Thoracic aorta (tissue), 2 donors: ENCODE measurements at places on chromosomes 12 and 14.

DNA sequence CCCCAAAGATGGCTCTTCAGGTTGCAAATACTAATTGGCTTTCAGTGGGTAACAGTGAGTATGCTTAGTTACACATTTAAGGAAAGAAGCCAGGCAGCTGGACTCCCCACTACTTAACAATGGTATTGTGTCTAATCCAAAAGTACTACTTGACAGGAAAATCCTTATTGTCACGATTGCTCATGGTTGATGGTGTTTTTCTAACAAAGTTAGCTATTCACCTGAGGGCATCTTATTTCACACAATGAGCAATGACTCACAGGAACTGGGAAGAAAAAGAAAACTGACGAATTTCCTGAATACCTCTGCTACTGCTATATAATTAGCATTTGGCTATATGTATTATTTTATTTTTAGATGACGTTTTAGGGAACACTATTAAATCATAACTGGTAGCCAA, 33.4 kb upstream of the ALG10 start:
- no peak for DNase-seq

DNA sequence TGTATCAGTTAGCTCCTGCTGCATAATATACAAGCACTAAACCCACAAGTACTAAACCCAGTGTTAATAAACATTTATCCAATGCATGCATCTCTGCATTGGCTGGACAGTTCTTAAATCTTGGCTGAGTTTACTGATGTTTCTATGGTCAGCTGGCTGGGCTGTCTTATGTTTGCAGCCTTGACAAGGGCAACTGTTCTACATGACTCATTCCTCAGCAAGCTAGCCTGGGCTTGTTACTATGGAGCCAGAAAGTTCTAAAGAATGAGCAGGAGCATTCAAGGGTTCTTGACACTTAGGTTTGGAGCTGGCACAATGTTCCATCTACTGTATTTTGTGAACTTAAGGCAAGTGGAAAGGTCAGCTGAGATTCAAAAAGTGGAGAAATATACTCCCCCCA, 199.1 kb downstream of the GLT1D1 start:
- no peak for DNase-seq

- DNase-seq = no peak
Observed at GRCh38 chr12:46269429-46270241, 792 bp upstream of the SLC38A1 start.

DNA sequence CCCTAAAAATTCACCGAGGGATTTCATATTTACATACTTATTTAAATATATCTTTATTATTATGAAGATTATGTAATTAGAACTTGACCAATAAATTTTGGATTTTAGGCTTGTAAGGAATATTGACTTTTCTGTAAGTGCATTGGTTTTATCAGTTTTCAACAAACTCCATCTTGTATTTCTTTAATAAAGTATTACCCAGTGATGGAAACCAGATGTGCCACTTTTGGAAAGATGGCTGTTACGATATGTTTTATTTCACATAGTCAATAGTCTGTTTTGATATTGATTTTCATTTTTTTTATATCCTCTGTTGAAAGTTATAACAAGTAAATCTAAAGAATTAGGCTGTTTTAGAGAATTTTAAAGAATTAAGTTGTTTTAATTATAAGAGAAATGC, 1.8 kb downstream of the MON2 start:
- no peak for DNase-seq

GRCh38 chr12:131209082-131210070, 255.7 kb downstream of the ADGRD1 start:
- DNase-seq = no peak

GRCh38 chr14:64990296-64990695, 3.6 kb downstream of the FNTB start:
- no peak for DNase-seq

DNA sequence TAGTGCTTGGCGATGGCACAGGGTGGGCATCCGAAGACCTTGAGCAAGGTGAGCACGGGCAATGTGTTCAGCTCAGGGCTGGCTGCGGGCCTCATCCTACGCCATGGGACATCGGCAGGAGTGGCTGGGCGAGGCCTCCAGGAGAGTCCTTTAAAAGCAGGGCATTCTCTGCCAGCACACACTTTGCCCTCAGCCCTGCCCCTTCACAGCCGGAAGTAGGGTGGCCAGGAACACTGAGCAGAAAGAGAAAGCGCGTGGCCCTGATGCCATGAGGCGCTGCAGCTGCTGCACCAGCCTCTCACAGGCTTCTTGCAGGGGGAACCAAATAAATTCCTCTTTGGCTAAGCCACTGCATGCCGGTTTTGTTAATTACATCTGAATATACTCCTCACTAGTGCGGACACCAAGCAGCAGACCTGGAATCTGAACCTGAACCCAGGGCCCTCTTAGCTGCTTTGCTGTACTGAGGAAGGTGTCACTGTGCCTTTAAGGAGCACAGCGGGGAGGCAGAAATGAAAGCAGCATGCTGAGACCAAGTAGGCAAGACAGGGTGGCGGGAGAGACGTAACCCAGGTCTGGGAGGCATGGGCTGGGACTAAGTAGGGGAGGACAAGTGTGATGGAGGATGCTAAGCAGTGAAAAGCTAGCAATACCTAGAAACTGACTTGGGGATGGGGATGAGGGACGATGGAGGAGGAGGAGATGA, 155.2 kb downstream of the TTC7B start:
- no peak for DNase-seq

DNA sequence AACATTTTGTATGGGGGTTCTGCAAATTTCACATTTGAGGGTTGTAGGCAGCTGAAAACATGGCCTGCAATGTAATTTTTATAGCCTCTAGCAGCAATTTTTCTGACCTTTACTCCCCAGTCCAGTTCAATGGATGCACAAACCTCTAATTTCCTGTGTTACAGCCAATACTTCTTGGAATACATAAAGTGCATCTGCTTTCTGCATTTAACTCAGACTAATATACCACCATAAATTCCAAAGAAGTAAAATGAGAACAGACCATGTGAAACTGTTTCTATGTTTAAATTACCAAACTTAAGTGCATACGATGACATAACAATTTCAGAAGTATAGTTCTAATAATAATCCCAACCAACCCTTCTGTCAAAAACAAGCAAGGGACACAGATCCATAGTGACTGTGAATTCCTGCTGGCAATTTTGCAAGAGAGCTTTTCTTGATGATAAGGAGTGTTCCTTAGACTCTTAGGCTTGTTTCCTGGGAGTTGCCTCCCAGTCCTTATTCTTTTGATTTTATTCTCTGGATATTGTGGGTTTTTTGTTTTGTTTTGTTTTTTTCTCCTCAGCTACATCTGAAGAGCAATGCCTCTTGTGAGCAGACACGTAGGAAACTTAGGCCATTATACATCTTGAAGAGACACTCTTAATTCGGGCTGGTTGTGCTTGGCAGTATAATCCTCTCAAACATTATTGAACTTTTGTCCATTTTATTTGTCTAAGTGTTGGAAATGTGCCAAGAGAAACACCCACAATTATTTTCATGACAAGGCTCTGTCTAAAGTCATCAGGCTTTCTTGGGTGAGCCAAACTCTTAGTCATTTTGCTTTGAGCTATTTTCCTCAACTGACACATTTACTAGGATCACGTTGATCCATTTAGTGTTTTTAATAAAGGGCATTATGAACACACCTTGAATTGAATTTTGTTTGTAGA, 51.3 kb upstream of the RERGL start:
- no peak for DNase-seq

DNA sequence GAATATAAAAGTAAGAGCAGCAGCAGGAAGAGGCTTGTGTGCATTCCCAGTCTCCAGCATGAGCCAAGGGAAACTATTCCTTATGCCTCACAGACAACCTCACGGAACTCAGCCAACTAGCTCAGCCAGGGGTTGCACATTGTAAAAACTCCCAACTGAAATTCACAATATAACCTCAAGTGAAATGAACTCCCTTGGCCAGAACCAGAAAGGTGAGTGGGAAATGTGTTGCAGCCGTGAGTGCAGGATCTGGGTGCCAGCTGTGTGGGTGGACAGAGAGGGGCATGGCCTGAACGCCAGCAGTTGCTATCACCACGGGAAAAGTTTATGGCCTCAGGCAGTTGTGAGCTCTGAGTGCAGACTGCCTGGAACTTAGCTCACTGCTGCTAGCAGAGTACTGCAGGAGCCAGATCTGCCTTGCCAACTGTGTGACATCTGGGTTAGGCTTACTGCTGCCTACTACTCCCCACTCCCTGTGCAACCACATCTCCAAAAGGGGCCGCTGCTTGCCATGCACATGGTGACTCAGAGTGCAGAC, 2.3 kb upstream of the CLEC1A start:
- no peak for DNase-seq

GRCh38 chr12:54216797-54217661, 28.2 kb upstream of the SMUG1 start:
- no peak for DNase-seq

DNA sequence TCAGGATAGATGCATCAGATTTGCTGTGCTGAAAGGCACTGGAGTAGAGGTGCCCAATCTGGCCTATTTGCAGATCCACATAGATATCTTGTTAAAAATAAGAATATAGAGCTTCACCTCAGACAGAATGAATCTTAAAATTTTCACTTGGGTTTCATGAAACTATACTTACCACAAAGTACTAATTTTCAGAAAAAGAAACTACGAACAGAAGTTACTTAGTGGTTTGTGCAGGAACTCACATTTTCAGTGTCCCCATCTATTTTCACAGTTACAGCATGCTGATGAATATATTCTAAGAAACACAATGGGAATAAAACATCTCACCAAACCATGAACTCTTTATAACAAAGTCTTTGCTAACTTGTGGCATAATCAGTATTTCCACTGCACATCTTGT, 449.4 kb downstream of the RERGL start:
- DNase-seq = no peak

GRCh38 chr12:125402874-125403789, 337.9 kb downstream of the AACS start:
- no peak for DNase-seq

- DNase-seq = no peak
Observed at GRCh38 chr14:66225337-66225736, 260.8 kb upstream of the CCDC196 start.

GRCh38 chr12:123984903-123985302, 11.9 kb downstream of the ZNF664 start:
- DNase-seq = no peak

- DNase-seq = no peak
Observed at GRCh38 chr12:129848876-129849275, 54.9 kb downstream of the TMEM132D start.

DNA sequence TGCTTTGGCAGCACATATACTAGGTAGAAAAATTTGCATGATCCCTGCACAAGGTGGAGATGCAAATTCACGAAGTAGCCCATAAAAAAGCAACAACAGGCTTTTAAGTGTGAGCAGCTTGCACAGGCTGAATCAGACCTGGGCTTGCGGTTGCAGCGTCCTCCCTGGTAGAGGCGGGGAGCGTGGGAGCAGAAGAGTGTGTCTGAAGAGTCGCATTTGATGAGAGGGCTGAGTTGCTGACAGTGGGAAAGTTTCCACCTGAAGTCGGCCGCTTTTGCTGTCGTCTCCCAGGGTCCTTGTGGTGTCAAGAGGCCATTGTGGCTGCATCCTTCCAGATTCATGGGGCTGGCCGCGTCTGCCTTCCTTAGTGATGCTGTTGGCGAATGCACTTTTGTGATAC, 6.2 kb downstream of the AACS start:
- no peak for DNase-seq

- no peak for DNase-seq
Observed at GRCh38 chr12:74317078-74317601, 220.5 kb upstream of the ATXN7L3B start.

- no peak for DNase-seq
Observed at GRCh38 chr12:131764738-131765137, 53.8 kb downstream of the SFSWAP start.

GRCh38 chr14:95557832-95558231, 23.0 kb downstream of the GLRX5 start:
- no peak for DNase-seq

DNA sequence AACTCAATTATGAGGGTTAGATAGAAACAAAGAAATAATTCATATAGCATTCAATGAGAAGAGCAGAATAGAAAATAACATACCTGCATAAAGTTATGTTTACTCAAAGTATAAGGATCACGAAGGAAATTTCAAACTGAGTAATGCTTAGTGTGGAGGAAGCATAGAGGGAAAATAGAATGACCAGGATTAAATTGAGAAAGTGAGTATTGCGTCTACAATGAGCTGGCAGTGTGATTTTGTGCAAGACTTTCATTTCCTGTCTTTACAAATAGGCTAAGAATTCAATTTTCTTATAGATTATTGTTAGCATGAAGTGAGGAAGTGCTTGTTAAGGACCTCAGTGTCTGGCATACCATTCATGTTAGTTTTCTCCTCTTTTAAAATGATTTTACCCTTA, 12.0 kb downstream of the ADGRD1 start:
- no peak for DNase-seq

DNA sequence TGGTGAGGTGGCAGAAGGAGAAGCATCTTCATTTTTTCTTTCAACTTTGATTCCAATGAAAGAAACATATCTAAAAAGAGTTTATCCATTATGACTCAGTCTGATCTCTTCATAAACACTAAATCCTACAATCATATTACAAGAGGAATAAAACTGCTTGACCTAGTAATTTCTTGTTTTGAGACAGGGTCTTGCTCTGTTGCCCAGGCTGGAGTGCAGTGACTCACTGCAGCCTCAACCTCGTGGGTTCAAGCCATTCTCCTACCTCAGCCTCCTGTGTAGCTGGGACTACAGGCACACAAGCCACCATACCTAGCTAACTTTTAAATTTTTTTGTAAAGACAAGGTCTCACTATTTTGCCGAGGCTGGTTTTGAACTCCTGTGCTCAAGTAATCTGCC, 147.2 kb downstream of the NDUFA12 start:
- DNase-seq = no peak

- DNase-seq = no peak
Observed at GRCh38 chr14:78848234-78848820, 678.2 kb downstream of the NRXN3 start.

GRCh38 chr12:47065546-47065945, 13.9 kb upstream of the PCED1B start:
- DNase-seq = no peak

DNA sequence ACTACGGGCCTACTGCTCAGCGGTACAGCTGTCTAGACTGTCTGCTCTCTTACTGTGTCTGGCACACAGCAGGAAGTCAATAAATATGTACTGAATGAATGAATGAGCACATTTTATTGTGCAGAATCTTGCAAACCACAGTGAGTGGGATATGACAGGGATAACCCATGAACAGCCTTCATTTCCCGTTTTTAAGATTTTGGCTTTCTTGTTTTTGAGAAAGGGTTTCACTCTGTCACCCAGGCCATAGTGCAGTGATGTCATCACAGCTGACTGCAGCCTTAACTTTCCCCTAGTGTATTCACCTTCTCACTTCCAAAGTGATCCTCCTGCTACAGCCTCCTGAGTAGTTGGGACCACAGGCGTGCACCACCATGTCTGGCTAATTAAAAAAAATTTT, 203.1 kb downstream of the AEBP2 start:
- DNase-seq = no peak
